ENCODE measurements at places on chromosomes 2 and 18.

- DNase-seq = no peak
Measured at GRCh38 chr2:228556717-228557116, 375.2 kb upstream of the SPHKAP start.

- DNase-seq = no peak
Measured at GRCh38 chr2:24365051-24365450, 4.7 kb upstream of the ITSN2 start.

- DNase-seq = no peak
Measured at GRCh38 chr18:49048396-49049020, 97.7 kb upstream of the SMAD7 start.

DNA sequence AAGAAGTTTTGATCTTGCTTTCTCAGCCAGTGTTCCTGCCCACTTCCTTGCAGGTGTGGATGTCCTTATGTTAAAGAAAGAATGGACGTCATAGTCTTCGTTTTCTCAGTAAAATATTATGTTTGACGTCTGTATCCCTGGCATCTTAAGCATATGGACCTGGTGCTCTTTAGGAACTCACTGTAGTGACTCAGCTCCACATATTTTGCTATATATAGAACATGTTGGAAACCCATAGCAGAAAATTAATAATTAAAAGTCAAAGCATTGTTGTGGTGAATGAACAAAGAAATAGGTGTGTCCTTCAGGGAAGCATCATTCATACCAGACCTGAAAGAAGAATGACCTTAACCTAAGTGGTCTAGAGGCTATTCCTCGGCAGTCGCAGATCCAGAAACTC, 196.1 kb downstream of the MCFD2 start:
- DNase-seq = no peak

DNA sequence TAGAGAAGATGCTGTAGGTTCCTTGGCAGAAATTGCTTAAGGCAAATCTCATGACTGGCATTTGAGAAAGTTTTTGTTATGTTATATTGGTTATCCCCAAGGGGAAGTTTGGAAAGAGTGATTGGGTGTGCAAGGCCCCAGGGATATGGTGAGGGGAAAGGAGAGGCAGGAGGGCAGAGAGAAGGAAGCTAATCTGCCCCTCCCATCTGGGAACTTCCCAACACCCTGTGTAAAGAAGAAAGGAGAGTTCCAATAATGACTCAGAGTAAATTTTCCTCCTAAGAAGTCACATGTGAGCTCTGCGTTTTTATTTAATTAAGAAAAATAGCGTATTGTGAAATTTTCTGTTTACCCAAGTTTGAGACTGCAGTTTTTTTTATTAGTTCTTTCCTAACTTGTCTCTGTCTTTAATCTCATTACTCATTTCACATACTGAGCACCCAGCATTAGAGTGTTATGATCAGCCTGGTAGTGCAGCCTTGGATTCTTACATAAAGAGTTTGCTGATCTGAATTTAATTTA, 3.1 kb upstream of the KYNU start:
- DNase-seq = no peak

- no peak for DNase-seq
Measured at GRCh38 chr2:168194784-168195522, 52.4 kb downstream of the STK39 start.

DNA sequence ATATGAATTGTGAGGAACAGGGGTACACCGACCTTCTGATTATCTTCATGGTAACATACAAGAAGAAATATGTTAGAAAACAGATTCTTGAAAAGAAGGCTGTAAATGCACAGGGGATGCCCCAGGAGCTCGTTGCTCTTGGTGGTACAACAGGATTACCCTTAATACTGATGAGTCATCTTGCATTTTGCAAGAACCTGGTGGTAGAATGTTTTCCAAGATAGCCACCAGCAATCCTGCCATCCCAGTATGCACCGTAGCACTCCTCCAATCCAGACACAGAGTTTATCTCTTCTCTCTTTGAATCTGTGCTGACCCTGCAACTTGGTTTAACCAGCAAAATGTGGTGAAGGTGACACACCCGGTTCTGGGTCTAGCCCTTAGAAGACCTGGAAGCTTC, 238.3 kb downstream of the EN1 start:
- DNase-seq = no peak

- peak; percentile 45 for DNase-seq
Measured at GRCh38 chr2:11833601-11834000, 87.2 kb downstream of the LPIN1 start.

GRCh38 chr2:231063347-231063746, 6.7 kb downstream of the PSMD1 start:
- no peak for DNase-seq

DNA sequence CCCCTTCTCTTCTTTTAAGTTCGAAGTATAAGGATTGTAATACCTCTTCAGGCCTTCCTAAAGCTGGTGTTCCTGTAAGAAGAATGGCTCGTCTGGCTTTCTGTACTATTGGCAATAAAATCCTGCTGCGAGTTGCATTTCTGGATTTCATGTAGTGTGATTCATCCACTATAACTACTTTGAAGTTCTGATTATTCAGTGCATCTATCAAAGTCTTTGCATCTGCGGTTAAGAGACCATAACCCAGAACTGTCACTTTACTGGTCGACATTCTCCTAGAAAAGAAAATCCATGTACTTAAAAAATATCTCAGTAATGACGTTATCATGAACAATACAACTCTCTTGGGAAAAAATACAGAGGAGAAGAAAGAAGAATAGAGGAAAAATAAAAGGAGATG, 181.1 kb downstream of the ZRANB3 start:
- no peak for DNase-seq

GRCh38 chr2:238099714-238100048, 459 bp upstream of the ESPNL start:
- no peak for DNase-seq

DNA sequence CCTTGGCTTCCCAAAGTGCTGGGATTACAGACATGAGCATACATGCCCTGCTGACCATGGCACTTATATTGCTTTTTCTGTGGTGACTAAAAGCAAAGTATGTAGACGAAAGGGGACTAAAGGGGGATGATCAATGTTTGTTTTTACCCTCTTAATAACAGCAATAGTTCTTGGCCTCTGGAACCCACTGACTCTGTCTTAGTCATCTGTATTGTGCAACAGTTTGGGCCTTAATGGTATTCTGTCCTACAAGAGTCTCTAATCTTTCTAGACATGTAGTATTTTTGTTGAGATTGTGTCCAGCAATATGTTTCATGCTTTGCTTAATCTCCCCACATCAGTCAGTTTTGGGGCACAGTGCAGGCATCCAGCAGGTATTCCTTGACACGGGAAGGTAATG, 359.9 kb upstream of the FANCL start:
- DNase-seq = no peak

- DNase-seq = no peak
Measured at GRCh38 chr2:125330133-125330532, 1305.0 kb downstream of the CNTNAP5 start.

DNA sequence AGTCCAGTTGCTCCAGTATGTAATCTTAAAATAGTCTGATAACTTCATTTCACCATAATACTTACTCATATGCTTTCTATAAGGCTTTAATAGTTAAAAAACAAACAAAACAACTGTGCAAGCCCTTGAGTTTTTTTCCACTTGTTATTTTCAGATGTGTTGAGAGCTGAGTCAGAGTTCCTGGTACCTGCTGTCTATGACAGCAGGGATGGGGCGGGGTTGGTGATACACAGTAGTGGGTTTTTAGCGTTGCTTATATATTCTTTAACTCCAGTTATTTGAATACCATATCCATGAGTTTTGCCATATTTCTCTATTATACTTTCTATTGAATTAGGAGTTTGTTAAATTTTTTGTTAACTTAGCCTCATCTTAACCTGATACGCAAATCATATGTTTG, 5.0 kb downstream of the NAPG start:
- no peak for DNase-seq

DNA sequence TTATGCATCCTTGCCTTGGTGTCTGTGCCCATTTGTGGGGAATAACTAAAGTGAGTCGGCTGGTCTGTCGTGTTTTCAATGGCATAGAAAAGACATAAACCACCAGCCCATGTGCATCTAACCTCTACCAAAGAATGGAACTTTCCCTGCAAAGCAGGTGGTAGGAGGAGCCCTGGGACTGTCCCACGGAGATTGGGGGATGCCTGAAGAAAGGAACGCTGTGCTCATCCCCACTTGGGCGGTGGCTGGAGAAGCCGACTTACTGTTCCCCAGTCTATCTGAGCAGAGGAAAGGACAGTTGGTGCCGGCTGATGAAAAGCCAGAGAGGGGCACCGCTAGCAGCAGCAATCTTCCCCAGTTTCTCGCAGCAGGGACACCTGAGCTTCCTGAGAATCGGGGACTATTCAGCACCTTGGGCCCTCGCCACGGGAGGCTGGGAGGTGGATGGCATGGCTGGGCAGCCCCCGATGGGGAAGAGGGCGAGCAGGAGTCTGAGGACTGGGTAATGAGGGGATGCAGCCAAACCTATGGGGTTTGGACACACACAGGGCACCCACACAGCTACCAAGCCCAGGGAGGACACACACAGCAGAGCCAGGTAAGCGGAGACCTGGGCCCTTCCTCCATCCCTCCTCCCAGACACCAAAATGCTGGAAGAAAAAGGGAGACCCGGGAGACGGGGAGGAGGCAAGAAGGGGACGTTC, 53.7 kb upstream of the AGAP1 start:
- DNase-seq = no peak

- DNase-seq = peak; percentile 55
Measured at GRCh38 chr2:109242654-109243331, 113.8 kb downstream of the SH3RF3 start.

DNA sequence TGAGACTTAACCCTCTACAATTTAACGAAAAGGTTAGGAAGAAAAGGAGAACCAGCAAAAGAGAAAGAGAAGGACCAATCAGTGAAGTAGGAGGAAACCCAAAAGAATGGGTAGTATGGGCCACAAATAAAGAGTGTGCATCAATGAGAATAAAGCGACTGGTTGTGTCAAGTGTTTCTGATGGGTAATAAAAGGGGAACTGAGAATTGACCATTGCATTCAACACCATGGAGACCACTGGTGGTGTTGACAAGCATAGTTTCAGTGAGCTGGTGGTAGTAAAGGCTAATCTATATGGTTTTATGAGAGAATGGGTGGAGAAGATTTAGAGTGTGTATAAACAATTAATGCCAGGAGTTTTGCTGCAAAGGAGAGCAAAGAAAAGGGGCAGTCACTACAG, 75.4 kb downstream of the CSRNP3 start:
- no peak for DNase-seq

GRCh38 chr2:26653207-26654060, 12.3 kb upstream of the CIB4 start:
- no peak for DNase-seq

DNA sequence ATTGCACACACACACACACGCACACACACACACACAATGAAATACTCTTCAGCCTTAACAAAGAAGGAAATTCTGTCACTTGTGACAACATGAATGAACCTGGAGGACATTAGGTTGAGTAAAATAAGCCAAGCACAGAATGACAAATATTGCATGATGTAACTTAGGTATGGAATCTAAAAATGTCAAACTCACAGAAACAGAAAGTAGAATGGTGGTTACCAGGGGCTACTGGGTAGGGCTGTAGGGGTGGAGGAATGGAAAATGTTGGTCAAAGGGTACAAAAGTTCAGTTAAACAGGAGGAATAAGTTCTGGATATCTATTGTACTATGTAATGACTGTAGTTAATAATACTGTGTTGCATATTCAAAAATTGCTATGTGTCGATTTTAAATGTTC, 29.5 kb downstream of the SCN2A start:
- DNase-seq = no peak

- DNase-seq = no peak
Measured at GRCh38 chr2:177207101-177207500, 5.5 kb upstream of the HNRNPA3 start.

All from hepatic stellate cell (primary cell).